ENCODE measurements at places on chromosomes 5 and 9.

- no peak for DNase-seq
Measured at GRCh38 chr5:8012131-8012977, 143.4 kb downstream of the MTRR start.

GRCh38 chr9:11893331-11893730 lies 799.9 kb upstream of the TYRP1 start:
- no peak for DNase-seq

DNA sequence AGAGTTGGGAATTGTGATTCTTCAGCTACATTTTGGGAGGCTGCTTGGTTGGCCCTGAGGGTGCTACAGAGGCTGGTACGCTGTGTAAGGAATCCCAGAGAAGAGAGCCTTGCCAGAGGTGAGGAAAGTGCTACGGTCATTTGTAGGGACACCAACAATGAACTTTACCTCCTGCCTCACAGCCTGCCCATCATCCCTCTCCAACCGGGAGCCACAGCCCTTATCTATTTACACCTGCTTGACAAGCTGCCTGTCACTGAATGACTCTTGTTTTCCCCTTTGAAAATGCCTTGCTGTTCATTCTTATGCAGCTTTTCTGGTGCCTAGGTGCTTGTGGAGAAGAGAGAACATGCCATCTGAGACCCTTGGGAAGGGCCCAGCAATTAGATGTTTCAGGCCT lies 110.8 kb downstream of the PCSK1 start:
- DNase-seq: no peak

GRCh38 chr5:158143081-158143480 lies 284.1 kb upstream of the CLINT1 start:
- DNase-seq: no peak

DNA sequence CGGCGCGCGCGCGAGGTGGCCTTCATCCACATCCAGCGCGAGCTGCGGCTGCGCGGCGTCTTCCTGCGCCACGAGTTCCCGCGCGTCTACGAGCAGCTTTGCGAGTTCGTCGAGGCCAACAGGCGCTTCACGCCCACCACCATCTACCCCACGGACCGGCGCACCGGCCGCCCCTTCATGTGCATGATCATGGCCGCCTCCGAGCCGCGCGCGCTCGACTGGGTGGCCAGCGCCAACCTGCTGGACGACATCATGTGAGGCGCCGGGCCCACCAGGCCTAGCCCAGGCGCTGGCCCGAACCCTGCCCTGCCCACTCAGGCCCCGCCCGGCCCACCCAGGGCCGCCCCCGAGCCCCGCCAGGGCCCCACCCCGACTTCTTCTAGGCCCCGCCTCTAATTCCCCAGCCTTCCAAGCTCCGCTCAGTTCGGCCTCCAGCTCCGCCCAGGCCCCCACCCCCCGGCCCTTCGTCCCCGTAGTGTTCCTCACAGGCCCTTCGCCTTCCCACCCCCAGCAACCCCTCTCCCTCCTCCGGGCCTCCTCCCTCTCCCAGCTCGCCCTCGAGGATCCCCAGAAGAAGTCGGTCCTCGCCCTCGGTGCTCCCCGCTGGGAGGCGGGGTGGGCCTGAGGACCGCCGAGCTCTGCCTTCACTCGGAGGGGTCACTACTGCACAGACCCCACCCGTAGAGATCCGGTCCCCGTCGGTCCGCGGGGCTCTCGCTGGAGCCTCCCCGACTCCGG lies 2.0 kb upstream of the PHPT1 start:
- peak; percentile 68 for DNase-seq

DNA sequence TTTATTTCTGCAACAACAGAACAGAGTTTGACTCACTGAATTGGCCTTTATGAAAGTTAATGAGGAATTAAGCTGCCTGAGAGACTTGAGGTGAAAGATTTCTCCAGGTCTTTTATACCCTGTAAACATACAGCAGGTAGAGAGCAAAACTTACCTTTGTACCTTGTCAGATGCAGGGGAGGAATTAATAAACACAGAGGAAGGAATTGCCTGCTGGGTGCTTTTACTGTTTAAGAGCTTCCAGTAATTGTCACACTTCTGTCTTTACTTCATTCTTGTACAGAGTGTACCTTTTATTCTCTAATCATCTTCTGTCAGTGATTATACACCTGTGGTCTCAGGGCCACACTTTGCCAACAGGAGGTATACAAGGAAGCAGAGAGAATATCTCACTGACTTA lies 94.0 kb upstream of the GRIN3A start:
- no peak for DNase-seq

- no peak for DNase-seq
Measured at GRCh38 chr5:136115183-136115865, 17.3 kb upstream of the SMAD5 start.

GRCh38 chr9:137000177-137000930 lies 4.0 kb upstream of the CLIC3 start:
- peak; percentile 54 for DNase-seq

- no peak for DNase-seq
Measured at GRCh38 chr9:13860019-13860418, 453.9 kb downstream of the NFIB start.

DNA sequence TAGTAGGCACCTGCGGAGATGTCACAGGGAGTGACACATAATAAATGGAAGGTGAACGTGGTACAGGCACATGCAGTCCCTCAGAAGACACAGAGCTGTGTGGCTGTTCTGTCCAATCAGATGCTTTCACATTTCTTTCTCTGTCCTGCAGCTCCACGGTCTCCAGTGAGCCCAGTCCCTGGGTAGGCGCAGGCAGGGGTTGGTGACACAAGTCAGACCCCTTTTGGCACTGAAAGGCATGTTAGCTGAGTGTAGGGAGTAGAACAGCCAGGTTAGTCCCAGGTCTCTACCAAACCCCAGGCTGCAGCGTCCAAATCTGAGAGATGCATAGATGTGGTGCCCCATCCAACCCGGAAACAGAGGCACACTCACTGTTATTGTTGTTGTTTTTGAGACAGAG lies 2.8 kb downstream of the SLC31A2 start:
- no peak for DNase-seq

GRCh38 chr9:4725706-4726442 lies 15.1 kb downstream of the AK3 start:
- no peak for DNase-seq

GRCh38 chr9:135343136-135343535 lies 136.4 kb upstream of the PPP1R26 start:
- DNase-seq: no peak

DNA sequence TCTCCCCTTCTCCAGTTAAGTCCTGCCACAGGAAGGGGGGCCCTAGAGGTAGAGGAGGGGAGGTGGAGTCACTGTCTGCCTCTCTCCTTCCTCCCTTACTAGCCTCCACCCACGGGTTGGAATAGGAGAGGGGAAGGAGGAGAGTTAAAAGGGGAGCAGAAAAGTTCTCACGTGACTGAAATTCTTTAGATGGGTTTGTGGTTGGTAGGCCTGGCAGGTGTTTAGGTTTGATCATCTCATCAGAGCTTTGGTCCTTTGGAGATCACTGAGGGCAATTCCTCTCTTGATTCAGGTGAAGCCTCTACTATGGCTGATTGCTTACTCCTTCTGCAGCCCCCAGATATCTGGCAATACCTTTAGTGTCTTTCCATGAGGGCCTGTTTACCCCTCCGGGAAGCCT lies 24.9 kb upstream of the C5orf63 start:
- no peak for DNase-seq

GRCh38 chr5:153863951-153864350 lies 174.8 kb downstream of the FAM114A2 start:
- no peak for DNase-seq

DNA sequence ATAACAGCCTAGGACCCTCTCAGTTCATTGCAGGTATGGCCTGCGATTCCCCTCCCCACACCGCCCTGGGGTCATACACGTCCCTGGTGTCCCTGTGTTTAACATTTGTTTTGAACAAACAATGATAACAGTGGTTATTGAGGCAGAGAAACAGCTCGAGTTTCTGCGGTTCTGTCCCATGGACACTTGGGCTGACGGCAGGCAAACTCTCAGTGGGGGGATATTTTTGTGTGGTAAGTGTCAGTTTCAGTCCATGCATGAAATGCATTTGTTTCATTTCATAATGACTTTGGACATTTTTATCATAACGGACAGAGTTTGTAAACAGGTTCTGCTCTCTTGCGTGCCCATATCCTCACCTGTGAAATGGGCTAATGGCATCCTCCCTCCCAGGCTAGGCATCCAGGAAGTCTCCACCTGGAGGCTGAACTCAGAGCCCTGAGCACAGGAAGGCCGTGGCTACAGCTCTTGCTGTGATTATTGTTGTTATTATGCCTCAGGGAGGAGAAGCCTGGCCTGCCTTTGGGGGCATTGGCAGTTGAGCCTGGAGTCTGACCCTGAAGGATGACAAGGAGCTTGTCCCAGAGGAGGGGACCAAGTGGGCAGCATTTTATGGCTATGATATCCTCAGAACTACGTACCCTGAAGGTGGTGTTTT lies 190.9 kb downstream of the GADD45G start:
- peak; percentile 93 for DNase-seq

GRCh38 chr5:136062366-136063274 lies 33.8 kb downstream of the TGFBI start:
- DNase-seq: peak; percentile 50

GRCh38 chr9:83656952-83657351 lies 34.0 kb downstream of the IDNK start:
- DNase-seq: no peak

DNA sequence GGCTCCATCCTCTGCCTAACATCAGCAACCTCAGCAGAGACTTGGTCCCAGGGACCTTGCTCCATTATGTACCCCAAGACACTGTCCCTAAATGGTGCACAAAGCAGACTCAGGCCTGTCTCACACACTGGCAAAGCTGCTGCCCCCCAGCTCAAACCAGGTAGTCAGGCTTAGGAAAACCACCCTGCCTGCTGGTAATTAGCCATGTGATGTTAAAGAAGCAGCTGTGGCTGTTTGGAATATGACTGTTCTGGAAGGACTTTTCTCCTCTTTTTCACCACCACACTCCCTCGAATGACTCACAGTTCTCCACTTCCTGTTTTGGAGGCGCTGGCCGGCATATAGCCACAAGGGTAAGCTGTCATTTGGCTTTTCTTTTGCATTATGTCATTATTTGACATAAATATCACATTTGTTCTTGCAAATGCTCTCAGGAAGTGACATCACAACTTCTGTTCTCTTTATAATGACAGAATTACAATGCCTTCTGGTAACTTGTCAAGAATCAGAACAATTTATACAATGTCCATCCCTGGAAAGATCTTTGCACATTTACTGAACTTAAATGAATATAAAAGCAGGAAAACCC lies 113.9 kb downstream of the SUSD1 start:
- peak; percentile 78 for DNase-seq

GRCh38 chr5:140004174-140004573 lies 38.9 kb downstream of the NRG2 start:
- no peak for DNase-seq

DNA sequence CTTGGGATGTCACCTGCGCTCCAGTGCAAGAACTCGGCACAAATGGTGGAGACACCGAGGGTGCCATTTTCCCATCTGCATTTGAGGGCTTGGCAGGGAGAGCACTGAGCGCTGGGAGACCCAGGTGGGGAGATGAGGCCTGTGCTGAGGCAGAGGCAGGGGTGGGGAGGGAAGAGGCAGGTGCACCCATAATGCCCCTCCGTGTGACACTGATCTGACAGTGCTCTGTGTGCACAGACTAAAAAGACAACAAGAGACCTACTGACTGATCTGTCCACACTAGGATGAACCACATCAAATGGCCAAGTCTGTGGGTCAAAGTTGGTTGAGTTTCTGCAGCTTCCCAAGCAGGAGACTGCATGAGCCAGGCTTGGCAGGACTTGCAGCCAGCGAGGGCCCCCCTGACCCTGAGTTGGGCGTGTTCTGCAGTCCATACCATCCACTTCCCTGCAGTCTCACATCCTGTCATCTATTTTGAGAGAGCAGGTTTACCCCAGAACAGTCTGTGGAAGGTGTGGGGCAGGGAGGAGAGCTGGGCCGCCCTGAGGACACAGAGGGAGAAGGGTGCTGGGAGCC lies 41.9 kb downstream of the NEK6 start:
- no peak for DNase-seq

DNA sequence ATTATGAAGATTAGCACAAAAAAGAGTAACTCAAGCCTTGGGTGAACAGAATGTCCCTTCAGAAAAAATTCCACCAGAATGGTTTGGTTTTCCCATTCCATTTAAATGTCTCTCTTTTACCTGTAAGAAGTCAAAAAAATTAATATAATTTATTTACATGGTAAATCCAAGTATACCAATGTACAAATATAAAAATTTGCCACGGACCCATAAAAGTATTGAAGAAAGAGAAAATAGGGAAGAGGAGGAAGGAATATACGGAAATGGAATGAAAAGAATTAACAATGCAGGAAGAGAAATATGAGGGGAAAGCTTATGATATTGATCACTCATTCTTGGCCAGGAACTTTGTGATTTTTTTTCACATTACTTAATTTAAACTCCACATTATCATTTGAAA lies at the start of gene OR13C9:
Gene OR13C9 (minus strand): TSS at position 101 of the 400 bp plus-strand sequence. CDS start 0 bp downstream, at position 101.
- DNase-seq: no peak

GRCh38 chr5:53123702-53124101 lies 14.1 kb upstream of the MOCS2 start:
- DNase-seq: no peak

DNA sequence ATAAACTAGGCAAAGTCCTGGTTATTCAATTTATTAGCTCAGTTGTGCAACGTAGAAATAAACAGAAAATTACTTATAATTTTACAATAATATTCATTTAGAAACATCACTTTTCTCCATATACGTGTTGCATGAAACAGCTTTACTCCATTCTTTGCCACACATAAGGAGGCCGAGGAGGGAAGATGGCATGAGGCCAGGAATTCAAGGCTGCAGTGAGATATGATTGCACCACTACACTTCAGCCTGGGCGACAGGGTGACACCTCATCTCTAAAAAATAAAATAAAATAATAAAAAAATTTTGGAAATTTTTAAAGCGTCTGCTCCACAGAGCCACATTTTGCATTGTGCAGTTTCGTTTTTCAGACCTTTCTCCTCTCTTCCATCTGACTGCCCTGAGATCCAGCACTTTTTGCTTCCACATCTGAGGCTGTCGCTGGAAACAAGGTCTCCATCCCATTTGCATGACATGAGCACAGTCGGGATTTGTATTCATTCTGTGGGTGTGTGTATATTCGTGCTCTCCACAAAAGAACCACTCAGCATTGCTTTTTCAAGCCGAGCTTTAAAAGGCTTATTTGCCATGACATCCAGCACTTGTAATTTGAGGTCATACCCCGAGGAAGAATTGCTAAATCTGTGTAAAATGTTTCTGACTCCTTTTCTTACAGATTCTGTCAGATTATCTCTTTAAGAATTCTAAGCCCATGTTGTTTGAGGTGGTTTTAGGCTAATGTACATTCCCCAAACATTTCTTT lies 98.6 kb upstream of the MSX2 start:
- DNase-seq: no peak

DNA sequence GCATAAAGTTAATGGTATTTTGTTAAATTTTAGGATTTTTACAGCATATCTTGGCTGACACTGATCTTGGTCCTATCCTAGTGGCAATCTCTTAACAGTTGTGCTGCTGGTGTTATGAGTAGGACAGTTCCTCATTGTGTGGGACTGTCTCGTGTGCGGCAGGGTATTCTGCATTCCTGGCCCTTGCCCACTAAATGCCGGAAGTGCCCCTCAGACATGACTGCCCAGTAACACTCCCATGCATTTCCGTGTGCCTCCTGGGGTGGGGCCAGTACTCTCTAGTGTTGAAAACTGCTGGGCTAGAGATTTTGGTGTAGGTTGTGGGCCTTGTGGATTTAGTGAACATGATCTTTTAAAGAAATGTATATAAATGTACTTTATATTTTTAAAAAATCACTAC lies 227.1 kb upstream of the DMRT1 start:
- DNase-seq: no peak

- DNase-seq: peak; percentile 2
Measured at GRCh38 chr9:100933656-100934055, 94.9 kb upstream of the PLPPR1 start.
